ENCODE measurements at places on chromosomes 7 and 10.

DNA sequence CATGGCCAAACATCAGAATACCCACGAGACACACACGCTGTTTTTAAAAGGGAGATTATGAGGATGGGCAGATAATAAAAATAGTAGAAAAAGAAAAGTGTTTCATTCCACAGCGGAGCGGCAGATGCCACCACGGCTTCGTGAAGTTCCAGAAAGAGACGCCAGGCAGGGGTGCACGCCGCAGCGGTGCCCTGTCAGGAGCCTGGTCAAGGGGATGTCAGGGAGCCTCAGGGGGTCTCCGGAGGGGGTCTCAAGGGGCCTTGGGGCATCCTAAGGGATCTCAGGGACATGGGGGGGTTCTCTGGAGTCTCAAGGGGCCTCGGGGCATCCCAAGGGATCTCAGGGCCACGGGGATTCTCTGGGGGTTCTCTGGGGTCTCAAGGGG lies 253.4 kb downstream of the ZMYND11 start:
- DNase-seq, result no peak

DNA sequence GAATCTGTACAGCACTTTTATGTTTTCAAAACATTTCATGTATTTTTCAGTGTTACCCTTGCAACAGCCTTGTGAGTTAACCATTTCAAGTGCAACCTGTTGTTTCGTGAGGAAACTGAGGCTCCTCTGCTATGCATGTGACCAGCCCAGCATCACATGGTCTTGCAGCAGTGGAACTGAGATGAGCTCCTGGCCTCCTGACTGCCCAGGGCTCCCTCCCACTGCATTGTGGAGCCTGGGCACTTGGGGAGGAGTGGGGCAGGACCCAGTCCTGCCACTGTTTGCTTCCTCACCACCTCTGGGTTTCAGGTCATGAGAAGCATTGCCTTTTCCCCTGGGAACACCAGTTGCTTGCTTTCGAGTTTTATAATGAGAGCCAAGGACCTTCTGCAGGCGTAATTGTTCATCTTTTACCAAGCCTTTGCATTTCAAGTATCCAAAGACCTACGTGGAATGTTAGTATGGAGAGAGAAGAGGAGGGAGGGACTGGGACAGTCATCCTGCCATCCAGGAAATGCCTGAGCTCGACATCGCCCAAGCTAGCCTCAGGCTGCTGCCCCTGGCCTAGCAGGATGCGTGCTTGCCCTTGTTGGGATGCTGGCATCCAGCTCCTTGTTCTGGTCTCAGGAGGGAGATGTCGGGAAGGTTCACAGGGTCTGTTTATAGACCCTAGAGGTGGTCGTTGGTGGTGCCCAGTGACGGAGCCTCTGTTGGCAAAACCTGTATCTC lies 32.3 kb upstream of the BHLHA15 start:
- DNase-seq, result no peak

- DNase-seq, result no peak
Observed at GRCh38 chr7:158382363-158383254, 205.0 kb downstream of the PTPRN2 start.

DNA sequence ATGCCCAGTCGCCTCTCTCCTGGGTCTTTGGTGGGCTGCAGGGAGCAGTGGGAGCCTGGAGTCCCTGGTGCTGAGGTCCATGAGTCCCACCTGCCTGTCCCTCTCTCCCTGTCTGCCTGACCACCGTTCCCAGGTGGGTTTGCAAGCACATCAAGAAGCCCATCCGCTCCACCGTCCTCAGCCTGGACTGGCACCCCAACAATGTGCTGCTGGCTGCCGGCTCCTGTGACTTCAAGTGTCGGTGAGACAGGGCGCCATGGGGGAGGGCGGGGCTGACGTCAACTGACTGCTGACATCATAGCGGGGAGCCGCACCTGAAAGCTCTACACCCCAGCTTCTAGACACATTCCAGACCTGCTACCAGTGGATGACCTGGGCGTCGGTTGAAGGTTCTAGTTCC lies 15.2 kb downstream of the ARPC1B start:
- DNase-seq, result no peak

DNA sequence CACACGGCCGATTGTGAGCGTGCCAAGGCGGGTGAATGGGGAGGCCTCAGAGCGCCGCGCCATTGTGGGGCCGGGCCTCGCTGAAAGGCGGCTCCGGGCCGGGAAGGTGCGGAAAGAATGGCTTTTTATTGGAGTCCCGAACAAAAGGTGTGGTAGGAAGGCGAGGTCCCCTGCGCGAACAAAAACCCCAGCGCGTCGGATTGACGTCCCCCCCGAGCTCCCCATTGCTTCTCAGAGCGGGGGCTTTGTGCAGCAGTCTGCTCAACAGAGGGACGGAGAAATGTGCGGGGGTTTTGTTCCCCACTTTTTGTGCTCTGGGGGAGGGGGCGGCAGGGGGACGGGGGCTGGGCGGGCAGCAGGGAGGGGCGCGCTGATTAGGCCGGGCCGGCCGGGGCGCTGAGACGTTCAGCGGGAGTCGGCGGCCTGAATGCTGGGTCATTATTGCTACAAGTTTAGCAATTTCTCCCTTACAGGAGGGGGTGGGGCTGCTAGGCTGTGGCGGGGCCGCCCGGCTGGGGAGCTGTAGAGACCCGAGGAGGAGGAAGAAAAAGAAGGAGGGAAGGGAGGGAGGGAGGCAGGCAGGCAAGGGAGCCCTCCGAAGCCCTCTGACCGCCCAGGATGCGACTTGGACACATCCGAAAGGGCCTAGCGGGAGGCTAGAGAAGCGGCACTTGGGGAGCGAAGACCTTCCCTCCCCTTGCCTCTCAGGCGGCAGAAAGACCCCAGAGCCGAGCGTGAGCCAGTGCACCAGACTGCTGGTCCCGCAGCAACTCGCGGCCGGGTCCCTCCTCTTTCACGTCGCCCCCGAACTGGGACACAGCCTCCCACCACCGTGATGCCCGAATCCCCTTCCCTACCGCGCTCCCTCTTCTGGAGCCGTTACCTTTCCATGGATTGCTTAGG lies 4.6 kb downstream of the NKX2-3 start:
- DNase-seq, result no peak

- DNase-seq, result no peak
Observed at GRCh38 chr7:98291717-98292116, 10.2 kb downstream of the BRI3 start.

DNA sequence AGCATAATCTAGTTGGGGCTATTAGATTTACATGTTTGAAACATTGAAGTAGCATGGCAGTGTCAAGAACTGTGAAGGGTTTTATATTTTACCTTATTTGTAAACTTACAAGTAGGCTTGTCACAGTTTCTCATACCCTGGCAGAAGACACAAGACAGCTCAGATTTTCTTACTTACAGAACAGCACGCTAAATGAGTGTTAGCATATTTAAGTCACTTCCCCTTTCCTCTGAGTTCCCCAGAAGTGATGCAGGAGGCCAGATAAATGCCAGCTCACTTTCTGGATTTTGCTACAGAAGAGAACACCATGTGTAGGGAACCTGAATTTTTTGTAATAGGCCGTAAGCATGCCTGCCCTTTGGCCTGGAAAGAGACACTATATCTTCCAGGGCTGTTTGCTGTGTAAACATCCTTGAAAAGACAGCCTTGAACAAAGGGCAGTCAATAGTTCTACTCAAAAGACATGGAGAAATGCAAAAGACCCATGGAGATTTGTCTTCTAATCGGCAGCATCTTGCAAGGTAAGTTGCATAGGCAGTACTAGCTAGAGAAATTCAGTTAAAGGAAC lies 279.1 kb downstream of the PHF14 start:
- DNase-seq, result no peak

- no peak for DNase-seq
Observed at GRCh38 chr10:50885097-50885859, at the start of gene A1CF. A1CF (minus strand) TSS chr10:50885627; CDS start chr10:50859940, 25,687 bp downstream.

- no peak for DNase-seq
Observed at GRCh38 chr7:100209493-100209892, 10.3 kb upstream of the PVRIG start.

DNA sequence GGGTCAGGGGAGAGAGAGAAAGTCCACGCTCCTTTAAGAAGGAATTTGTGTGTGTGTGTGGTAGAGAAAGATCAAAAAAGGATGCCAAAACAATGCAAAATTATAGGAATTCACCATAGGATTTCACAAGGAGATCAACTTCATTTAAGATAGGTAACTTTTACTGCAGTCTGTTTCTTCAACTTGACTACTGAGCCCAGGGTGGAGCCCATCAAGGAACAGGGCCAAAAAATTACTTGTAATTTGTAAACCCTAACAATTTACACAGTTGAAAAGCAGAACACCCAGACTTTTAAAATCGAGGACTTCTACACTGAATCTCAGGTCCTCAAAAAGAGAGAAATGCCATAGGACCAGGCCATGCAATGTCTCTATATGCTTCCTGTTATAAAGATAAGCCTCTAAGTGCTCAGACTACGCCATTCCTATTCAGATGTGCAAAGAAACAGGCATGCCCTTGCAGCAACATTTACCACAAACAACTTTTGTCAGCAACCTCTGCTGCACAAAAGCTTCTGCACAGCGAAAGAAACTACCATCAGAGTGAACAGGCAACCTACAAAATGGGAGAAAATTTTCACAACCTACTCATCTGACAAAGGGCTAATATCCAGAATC lies 10.6 kb upstream of the GIMAP4 start:
- no peak for DNase-seq
